ENCODE measurements at places on chromosomes 1 and 21.

GRCh38 chr1:8363767-8364301 lies 45.9 kb downstream of the SLC45A1 start:
- no peak for DNase-seq

GRCh38 chr1:76868154-76868882 lies 1.0 kb downstream of the ST6GALNAC5 start:
- no peak for DNase-seq

GRCh38 chr1:43883321-43883720 lies 50.3 kb upstream of the ARTN start:
- no peak for DNase-seq

GRCh38 chr1:15605398-15606383 lies 11.6 kb upstream of the DDI2 start:
- no peak for DNase-seq

GRCh38 chr1:115089420-115090185 lies at the start of gene TSPAN2:
Gene TSPAN2 (minus strand): TSS chr1:115089503. CDS start chr1:115089432, 71 bp downstream.
- DNase-seq, result peak; percentile 10
